Left lung (tissue), 14 donors: ENCODE measurements at places on chromosomes 12 and 14. TPM values are rescaled to one million over a fixed set of nuclear protein-coding genes. Genes with fewer than 3 reads are reported as not detected.

DNA sequence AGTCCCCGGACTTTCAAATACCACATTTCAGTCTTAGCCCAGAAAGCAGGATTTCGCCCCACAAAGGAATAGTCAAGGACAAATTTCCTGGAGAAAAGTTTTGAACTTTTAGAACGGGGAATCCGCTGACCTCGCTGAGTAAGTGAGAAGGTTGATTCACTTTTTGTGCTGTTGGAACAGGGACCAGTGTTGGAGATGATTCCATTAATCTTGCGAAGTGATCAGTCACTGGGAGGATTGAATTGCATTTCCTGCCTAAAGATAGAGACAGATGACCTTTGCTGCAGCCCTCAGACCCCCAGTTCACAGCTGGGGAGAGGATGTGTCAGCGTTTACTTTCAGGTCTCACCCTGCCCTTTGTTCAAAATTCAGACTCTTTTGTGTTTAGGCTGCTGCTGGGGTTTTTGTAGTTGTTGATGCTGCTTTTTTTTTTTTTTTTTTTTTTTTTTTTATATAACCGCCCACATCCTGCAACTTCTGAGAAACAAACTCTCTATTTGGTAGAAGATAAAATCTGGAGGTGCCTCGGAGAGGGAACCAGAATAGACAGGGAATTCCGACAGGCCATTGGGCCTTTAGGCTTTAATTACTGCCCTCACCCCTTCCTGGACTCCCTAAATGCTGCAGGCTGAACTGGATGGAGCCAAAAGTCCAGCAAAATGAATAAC lies 9.8 kb upstream of the KDM2B start:
- no peaks in the 10 kb centered on the region for H3K27me3 ChIP-seq
- H3K4me3 ChIP-seq, result peak overlapping the region; percentile 34
- peak overlapping the region; percentile 88 for H3K27ac ChIP-seq
- DNase-seq, result no peak

- no peaks in the 10 kb centered on the region for H3K4me1 ChIP-seq
- H3K36me3 ChIP-seq, result no peaks in the 10 kb centered on the region
- no peaks in the 10 kb centered on the region for H3K27me3 ChIP-seq
- H3K27ac ChIP-seq, result no peak overlapping the region
Measured at GRCh38 chr12:92110083-92110640, 35.5 kb downstream of the BTG1 start.

DNA sequence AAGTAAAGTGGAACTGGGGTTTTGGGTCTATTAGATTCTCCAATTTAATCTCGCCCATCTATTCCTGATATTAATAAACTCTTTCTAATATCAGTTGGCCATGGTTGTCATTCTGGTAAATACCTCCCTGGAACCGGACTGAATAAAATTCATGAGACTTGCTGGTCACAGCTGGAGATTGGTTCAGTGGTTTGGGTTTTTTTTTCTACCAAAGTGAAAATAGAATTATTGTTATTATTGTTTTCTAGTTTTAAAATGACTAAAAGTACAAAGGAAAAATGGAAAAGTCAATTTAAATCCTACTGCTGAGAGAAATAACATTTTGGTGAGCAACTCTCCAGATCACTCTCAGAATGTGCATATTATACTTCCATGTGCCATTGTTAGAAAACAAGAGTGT lies 437.5 kb downstream of the ZFP36L1 start:
- DNase-seq, result no peak
- H3K27me3 ChIP-seq, result no peaks in the 10 kb centered on the region
- H3K4me1 ChIP-seq, result peaks cover 7% of the 10 kb centered on the region
- H3K27ac ChIP-seq, result no peak overlapping the region

DNA sequence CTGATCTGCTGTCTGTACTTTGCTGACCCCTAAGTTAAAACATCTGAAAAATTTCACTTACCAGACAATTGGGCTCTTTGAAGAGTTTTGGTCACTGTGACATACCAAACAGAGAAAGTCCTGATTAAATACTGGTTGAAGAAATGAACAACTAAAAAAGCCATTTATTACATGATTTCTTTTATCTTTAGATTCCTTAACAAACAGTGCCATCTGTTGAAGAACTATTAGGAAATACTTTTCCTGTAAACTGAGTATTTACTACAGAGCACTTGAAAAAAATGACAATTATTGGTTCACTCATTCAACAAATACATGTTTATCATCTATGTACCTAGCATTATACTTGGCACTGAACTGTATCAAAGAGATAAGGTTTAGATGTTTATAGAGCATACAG lies 6.5 kb upstream of the WASHC4 start:
- no peaks in the 10 kb centered on the region for H3K36me3 ChIP-seq
- H3K27ac ChIP-seq, result no peak overlapping the region
- no peaks in the 10 kb centered on the region for H3K27me3 ChIP-seq
- H3K4me3 ChIP-seq, result no peak overlapping the region

- peak overlapping the region; percentile 3 for H3K27ac ChIP-seq
- H3K4me1 ChIP-seq, result peaks cover 11% of the 10 kb centered on the region
- DNase-seq, result no peak
- no peak overlapping the region for H3K4me3 ChIP-seq
- H3K27me3 ChIP-seq, result no peaks in the 10 kb centered on the region
Measured at GRCh38 chr12:67434671-67435370, 165.7 kb downstream of the CAND1 start.

DNA sequence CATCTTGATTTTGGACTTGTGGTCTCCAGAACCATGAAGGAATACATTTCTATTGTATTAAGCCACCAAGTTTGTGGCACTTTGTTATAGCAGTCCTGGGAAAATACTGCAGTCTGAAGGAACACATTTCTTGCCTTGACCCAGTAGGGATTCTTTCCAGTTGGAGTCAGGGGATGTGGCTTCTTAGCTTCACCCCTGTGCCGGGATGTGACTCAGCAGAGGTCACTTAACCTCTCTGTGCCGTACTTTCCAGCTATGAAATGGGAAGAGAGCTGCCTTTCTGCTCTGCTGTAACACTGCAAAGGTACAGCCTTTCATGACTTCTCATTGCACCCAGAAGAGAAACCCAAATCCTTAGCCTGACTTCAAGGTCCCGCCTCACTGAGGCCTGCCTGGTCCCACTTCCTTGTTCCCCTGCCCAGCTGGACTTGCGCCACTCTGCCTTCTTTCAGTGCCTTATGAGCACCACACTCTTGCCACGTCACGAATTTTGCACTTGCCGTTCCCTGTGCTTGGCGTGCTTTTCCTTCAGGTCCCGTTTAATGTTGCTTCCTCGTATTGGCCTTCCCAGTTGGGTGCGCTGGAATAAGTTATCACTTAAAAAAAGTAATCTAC lies 24.2 kb downstream of the CHST11 start:
- H3K27ac ChIP-seq, result peak overlapping the region; percentile 29
- H3K27me3 ChIP-seq, result no peaks in the 10 kb centered on the region
- no peaks in the 10 kb centered on the region for H3K36me3 ChIP-seq
- H3K4me1 ChIP-seq, result no peaks in the 10 kb centered on the region
- no peak for DNase-seq
- no peak overlapping the region for H3K4me3 ChIP-seq

GRCh38 chr12:42382013-42382696 lies 56.2 kb downstream of the PPHLN1 start:
- DNase-seq, result peak; percentile 3
- no peaks in the 10 kb centered on the region for H3K27me3 ChIP-seq
- H3K4me3 ChIP-seq, result no peak overlapping the region
- no peaks in the 10 kb centered on the region for H3K36me3 ChIP-seq

DNA sequence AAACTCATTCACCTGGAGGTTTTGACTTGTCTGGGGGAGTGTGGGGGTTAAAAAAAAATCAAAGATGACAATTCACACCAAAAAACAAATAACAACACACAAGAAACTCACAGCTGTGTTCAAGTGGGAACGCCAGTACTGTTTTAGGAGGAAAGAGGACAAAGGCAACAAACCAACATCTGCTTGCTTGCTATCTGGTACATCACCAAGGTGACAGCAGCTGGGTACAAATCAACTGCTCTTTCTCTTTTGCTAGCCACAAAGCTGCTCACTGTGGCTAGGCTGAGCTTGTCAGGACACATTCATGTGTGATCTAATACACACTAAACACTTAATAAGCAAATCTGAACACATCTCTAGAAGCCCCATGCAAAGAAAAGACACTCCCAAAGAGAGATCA lies 128.0 kb upstream of the RAP1B start:
- no peak overlapping the region for H3K4me3 ChIP-seq
- H3K4me1 ChIP-seq, result no peaks in the 10 kb centered on the region

- no peaks in the 10 kb centered on the region for H3K36me3 ChIP-seq
- H3K27me3 ChIP-seq, result no peaks in the 10 kb centered on the region
- H3K4me3 ChIP-seq, result no peak overlapping the region
- no peaks in the 10 kb centered on the region for H3K4me1 ChIP-seq
- DNase-seq, result no peak
Measured at GRCh38 chr12:117457189-117457588, 95.8 kb upstream of the NOS1 start.

GRCh38 chr12:114221136-114221833 lies 184.7 kb downstream of the TBX5 start:
- no peaks in the 10 kb centered on the region for H3K27me3 ChIP-seq
- DNase-seq, result no peak
- H3K4me3 ChIP-seq, result no peak overlapping the region
- no peaks in the 10 kb centered on the region for H3K4me1 ChIP-seq

- DNase-seq, result peak; percentile 50
- H3K4me1 ChIP-seq, result no peaks in the 10 kb centered on the region
- no peak overlapping the region for H3K4me3 ChIP-seq
- H3K27me3 ChIP-seq, result no peaks in the 10 kb centered on the region
- H3K36me3 ChIP-seq, result no peaks in the 10 kb centered on the region
Measured at GRCh38 chr14:67999705-68000384, 180.3 kb downstream of the RAD51B start.

DNA sequence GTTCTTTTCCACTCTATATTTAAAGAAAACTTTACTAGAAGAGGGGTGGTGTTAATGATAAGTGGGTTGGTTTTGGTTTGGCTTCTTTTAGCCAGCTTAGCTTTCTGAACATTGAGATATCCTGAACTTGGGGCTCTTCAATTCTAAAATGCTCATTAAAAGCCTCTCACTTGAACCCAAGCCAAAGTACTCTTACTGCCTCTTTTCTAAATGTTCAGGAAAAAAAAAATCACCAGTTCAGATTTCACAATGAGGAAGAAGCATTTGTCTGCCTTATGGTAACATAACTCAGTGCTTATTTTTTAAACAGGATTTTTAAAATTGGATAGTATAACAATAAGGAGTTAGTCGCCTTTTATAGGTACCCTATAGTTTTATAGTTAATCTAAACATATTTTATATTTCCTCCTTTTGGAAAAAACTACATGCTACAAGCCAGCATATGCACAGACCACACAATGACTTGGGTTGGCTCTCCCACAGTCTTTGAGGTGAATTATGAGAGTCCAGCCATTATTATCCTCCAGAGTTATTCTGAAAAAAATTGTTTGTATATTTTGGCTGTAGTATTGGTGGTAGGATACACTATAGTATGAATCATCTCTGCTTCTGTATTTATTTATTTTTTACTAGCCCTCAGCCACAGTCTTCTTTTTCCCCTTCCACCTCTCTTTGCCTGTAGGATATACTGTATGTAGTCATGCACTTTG lies 195.5 kb upstream of the TMPO start:
- no peaks in the 10 kb centered on the region for H3K36me3 ChIP-seq
- no peak for DNase-seq
- H3K27ac ChIP-seq, result no peak overlapping the region
- no peak overlapping the region for H3K4me3 ChIP-seq

The WNT5B gene
- total RNA-seq, result 4.5 TPM

The RPGRIP1 gene
- 1.3 TPM for total RNA-seq

The EPYC gene
- not detected for total RNA-seq

The ADSS1 gene
- total RNA-seq, result 5.2 TPM

The LALBA gene
- not detected for total RNA-seq

The RPL10L gene
- total RNA-seq, result not detected

The VTI1B gene
- 123 TPM for total RNA-seq

The SLC17A8 gene
- 0.13 TPM for total RNA-seq

The GDF11 gene
- 7.6 TPM for total RNA-seq

The CD27 gene
- total RNA-seq, result 1.4 TPM

The LRTM2 gene
- total RNA-seq, result not detected

The CIDEB gene
- 9.2 TPM for total RNA-seq
